ENCODE measurements at places on chromosomes 5 and 9.

DNA sequence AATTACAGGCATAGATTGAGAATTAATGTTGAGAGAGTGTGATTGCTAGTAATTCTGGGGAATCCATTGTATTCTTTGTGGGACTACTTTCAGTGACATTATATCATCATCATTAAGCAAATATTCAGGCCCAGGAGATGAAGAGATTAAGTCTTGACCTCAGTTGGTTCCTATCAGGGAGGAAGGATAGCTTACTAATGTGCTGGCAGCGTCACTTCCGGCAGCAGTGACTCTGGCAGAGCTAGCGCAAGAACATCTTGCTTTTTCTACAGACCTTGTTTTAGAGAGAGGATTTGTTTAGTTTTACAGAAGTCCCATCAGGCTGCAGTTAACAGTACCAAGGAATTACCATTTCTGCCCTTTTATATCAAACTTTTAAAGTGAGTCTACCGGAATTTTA, 20.3 kb downstream of the OSTF1 start:
- peak; percentile 34 for DNase-seq

DNA sequence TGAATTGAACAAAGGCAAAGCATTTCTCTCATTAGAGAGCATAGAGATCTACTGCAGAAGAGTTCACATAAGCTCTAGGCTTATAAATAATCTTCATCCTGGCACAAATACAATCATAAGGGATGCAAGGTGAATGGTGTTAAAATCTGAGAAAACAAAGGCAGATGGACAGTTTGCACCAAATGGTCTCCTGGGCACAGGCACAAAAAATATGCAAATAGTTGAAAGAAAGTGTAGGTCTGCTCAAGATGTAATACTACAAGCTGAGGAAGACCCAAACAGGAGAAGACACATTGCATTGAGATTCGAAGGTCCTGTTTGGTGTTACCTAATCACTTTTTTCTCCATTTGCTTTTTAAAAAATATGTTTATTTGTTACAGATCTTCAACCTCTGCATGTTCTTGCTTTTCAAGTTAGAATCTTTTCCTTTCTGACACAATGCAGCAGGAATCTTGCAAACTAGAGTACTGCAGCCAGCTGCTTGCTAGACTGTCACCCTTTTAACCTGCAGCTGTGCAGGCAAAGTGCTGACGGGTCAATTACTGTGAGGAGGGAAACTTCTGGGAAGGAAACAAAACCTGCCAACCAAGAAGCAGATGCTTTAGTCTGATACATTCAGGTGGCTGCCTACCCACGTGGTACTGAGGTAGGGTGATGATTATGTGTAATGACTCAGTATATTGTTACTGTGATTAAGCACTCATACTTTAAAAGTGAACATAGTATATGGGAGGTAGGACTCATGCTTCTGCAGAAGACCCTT, 1048.6 kb upstream of the SEMA6A start:
- DNase-seq: no peak

DNA sequence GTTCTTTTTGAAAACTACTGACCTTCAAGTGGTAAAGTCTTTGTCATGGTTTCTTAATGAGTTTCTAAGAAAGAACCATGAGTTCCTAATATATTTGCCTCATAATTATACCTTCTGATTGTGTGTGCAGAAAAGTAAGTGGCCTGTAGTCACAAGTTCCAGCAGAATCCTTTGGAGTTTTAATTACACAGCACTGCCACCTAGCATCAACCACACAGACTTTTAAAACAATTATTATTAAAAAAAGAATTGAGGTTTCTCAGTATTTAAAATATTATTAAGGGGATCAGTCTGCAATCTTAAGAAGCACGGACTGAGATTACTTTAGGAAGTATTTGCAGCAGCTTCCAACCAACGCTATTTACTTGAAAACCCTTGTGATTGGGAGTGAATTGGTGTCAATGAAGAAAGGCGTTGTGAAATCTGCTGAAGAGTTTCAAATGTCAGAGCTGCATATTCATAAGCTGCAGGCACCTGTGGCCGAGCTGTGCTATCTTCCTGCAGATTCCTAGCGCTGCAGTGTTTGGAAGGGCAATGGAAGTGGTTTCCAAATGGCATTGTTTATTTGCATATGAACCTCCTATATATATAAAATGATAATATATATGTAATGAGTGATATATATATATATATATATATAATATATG, 1074.2 kb upstream of the WWC1 start:
- peak; percentile 20 for DNase-seq

DNA sequence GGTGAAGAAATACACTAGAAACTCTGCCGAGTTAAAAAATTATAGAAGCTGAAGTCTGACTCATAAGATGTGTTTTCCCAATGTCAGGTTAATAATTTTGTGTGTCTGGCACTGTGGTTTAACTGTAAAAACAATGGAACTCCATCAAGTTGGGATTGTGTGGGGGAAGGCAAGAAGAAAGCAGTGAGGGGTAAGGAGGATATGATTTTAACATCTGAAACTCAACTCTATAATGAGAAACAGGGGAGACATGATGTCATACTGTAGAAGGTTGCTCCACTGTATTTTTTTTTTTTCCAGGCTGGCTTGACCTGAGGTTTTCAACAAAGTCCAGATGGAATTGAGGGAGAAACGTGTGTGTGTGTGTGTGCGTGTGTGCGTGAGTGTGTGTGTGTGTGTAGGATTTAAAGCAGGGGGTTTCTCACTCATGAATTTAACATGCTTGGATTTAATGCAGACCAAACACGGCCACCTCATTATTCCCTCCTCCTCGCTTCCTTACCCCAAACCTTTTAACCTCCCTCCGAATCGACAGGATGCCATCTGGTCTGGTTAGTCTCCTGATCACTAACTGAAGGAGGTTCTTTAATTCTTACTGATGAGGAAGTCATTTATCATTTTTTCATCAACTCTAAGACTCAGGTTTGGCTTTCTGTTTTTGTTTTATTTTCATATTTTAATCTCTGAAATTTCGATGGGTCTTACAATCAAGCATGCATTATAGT, 140.2 kb upstream of the LPAR1 start:
- no peak for DNase-seq

- peak; percentile 69 for DNase-seq
Observed at GRCh38 chr5:137649228-137649935, 86.5 kb downstream of the KLHL3 start.

- DNase-seq: peak; percentile 53
Observed at GRCh38 chr5:65102976-65103711, 334.4 kb downstream of the CWC27 start.

DNA sequence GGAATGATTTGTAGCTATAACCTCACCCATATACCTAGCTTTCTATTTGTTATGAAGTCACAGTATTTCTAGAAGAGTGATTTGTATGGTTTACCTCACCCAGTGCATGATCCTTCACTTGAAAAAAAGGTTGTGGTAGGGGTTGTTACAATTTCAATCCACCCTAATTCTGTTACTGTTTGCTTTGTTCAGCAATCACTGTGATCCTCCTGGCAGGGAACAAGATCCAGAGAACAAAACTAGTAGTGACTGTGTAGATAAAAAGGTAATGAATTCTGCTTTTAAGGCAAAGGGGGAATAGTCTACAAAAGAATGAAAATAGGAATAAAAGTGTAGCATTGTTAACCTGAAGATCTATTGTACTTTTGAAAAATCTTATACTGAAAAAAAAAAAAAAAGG, 191.3 kb upstream of the SH3GL2 start:
- DNase-seq: no peak

DNA sequence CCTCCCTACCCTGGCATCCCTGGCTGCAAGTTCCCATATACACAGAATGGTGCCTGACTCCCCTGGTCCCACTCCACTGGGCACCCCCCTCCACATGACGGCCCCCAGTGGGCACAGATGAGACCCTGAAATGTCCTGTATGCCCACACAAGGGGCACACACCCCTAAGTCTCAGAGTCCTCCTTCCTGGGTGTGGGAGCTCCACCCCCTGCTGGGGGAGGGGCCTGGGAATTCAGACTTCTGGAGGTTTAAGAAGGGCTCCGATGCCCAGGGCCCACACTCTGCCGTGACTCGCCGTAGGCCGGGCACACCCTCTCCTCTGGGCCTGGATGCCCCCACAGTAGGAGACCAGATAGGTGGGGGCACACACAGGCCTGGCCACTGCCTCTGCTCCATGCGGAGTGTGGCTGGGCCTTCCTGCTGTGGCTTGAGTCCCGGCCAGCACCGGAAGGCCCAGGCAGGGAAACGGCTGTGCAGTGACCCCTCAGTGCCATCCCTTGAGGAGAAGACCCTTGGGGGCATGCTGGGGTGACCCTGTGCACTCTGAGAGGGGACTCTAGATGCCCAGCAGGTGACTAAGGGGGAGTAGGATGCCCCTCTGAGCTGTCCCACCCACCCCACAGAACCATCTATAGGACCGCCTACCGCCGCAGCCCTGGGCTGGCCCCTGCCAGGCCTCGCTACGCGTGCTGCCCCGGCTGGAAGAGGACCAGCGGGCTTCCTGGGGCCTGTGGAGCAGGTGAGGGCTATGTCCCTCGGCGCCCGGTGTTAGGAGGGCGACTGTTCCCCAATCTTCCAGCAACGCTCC, 6.5 kb downstream of the EGFL7 start:
- DNase-seq: no peak

GRCh38 chr5:122516432-122516743, 204.4 kb downstream of the SNCAIP start:
- DNase-seq: no peak

- DNase-seq: no peak
Observed at GRCh38 chr5:162683284-162683683, 615.7 kb downstream of the GABRG2 start.

DNA sequence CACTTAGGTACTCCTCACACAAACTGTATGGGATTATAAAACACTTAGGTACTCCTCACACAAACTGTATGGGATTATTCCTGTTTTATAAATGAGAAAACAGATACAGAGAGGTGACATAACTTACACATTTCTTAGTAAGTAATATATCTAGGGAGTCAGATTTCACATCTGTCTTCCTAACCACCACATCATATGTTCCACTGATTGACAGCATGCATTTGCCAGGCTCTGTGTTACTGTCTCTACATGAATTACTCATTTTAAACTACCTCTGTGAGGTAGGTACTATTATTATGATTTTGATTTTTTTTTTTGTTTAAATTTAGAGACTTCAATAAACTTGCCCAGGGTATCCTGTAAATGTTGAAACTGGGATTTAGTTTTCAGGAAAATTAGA, 232.7 kb downstream of the CCDC171 start:
- DNase-seq: no peak

GRCh38 chr9:3999706-4000105, 300.2 kb downstream of the GLIS3 start:
- DNase-seq: no peak

GRCh38 chr5:154683101-154683880, 71.9 kb upstream of the LARP1 start:
- no peak for DNase-seq

DNA sequence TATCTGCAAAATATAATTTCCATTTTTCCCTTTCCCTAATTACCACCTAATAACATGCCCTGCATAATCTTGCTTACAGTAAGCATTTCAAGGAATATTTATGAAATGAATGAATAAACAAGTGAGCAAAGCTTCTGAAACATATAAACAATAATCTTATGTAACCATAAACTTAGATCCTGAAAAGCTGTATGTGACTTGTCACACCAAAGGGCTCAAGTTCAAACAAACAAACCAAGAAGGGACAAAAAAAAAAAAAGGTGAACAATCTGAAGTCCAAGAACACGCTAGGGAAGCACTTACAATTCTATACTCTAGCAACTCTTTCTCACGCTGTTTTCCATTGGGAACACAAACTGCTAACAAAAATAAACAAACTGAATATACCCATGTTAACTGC, 36.3 kb downstream of the PLPP1 start:
- DNase-seq: no peak

GRCh38 chr9:35757226-35757891, 3.3 kb upstream of the MSMP start:
- peak; percentile 47 for DNase-seq

GRCh38 chr5:75142566-75143136, 90.3 kb upstream of the GCNT4 start:
- DNase-seq: no peak

DNA sequence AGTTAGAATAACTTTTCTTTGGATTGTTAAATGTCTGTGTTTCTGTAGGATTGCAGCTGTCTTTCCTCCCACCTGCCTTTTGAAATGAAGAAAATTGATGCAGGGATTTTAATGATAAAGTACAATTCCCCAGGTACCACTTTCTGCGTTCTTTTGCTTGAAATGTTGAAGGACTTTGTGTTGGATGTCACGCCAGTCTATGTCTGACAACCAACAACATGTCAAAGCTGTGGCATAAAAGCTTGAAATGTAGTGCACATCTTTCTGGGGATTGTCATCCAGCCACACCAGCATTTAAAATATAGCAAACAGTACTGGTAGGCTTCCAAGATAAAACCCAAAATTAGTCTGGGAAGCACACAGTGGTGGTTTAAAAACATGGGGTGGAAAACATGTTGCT, 381.4 kb downstream of the TMEM161B start:
- peak; percentile 14 for DNase-seq

DNA sequence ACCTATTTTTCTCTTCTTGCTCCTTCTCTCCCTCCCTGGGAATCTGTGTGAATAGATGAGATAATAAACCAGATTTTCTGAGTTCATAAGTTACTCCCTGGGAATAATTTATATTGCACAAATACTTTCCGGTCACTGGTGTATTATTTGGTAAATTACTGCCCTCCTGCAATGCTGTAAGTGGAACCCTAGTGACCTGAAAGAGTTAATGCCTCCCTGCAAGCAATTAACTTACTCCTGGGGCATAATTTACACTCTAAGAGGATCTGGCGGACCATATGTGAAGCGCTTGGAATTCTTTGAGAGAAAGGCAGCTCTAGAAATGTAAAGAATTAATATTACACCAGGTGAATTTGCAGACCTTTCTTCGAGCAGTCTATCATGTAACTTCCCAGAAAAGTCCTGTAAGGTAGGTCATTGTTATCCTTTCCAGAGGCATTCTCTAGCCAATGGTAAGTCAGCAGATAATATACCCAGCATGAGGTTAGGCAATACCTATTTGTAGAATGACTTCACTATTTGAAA, 7.0 kb upstream of the GDNF start:
- no peak for DNase-seq

GRCh38 chr9:130028493-130029222, 14.3 kb downstream of the FNBP1 start:
- DNase-seq: no peak

DNA sequence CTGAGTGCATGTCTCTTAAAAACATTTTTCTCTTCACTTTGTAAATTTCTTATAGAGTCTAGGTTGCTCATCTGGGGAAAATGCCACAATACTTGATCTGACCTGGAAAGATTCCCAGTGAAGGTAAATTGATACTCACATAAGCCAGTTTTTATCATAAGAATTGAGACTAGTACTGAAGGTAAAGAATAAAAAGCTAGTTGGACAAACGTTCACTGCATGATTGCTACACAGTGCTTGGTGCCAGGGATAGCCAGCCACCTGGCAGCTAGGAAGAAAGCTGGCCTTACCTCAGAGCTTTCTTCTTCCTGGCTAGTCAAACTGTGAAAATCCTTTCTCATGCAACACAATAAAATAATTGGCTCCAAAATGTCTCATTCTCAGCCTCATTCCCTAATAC, 77.1 kb downstream of the MUSK start:
- no peak for DNase-seq

- DNase-seq: no peak
Observed at GRCh38 chr5:16888694-16889124, 47.4 kb downstream of the MYO10 start.

- no peak for DNase-seq
Observed at GRCh38 chr5:134003064-134003816, 1.5 kb downstream of the VDAC1 start.
